Activated T-cell treated with anti-CD3 and anti-CD28 coated beads, Interleukin-2, amount 50 U/mL, for 4 hours (primary cell): ENCODE measurements at places on chromosomes 3 and 15. TPM values are rescaled to one million over a fixed set of nuclear protein-coding genes. Genes with fewer than 3 reads are reported as not detected.

GRCh38 chr15:62953021-62953420 lies 89.5 kb upstream of the TPM1 start:
- no peak for DNase-seq

- no peak for DNase-seq
Observed at GRCh38 chr3:4740397-4741105, 238.7 kb upstream of the BHLHE40 start.

GRCh38 chr3:23650371-23651140 lies 155.2 kb upstream of the UBE2E1 start:
- no peak for DNase-seq

- no peak for DNase-seq
Observed at GRCh38 chr3:44478055-44478468, 592 bp upstream of the ZNF445 start.

- DNase-seq: no peak
Observed at GRCh38 chr3:136152176-136152843, 43.8 kb downstream of the MSL2 start.

DNA sequence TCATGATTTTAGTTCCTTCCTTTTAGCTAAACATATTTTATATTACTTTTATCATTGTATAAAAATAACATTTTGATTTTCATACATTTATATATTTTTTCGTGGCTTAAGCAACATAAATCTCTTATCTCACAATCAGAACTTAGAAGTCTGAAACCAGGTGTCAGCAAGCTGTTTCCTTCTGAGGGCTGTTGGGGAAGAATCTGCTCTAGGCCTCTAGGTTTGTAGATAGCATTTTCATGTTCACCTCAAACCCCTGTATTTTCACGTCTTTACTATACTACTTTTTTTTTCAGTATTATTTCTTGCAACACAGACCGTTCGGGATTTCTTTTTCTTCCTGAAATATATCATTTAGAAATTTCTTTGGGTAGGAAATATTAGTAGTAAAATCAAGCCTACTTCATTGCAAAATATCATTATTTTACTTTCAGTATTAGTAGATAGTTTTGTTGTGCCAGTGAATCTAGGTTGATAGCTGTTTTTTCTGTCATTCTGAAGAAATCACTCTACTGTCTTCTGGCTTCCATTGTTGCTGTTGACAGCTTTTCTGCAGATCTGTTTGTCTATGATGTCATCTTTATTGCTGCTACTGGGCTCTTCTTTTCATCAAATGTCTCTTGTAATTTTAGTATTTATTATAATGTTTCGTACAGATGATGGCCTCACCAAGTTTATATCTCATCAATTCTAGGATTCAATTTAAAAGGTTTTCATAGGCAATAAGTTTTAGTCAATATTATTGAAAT lies 756.3 kb downstream of the VGLL3 start:
- no peak for DNase-seq

- no peak for DNase-seq
Observed at GRCh38 chr3:194782698-194783404, 97.2 kb downstream of the FAM43A start.

DNA sequence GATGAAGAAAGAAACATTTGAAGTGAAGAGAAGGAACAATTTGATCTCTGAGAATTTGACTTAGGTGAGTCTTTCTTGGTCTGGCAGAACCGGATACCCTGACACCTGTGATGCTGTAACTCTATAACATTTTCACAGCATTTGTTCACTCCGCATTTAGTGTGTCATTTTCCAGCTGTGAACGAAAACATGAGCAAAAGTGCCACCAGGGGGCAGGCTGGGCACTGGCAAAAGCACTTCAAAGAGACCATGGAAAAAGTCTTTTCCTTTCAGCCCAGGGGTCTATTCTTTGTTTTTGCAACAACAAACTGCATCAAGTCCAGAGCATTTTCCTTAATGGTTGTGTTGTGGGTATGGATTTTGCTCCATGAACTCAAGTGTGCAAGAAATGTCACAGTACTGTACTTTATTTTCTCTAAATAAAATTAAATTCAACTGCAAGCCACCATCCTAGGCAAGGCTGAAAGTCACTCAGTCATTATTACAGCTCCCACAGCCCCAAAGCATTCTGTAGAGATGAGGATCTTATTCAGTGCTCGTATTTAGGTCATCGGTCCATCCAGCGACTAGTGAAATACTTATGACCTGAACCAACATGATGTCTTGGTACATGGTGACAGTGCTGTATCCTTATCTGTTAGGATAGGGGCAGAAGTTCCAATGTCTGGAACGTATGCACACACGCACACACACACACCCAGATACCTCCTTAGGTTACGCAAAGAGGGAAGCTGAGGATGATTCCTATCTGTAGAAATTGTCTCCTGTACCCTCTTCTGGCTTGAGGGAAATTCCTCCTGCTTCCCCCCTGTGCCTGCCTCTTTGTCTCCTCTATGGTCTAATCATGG lies 125.5 kb downstream of the GADL1 start:
- peak; percentile 64 for DNase-seq

- no peak for DNase-seq
Observed at GRCh38 chr3:11045536-11045935, 53.0 kb downstream of the SLC6A1 start.

- no peak for DNase-seq
Observed at GRCh38 chr15:40379374-40379773, 3.1 kb upstream of the KNSTRN start.

DNA sequence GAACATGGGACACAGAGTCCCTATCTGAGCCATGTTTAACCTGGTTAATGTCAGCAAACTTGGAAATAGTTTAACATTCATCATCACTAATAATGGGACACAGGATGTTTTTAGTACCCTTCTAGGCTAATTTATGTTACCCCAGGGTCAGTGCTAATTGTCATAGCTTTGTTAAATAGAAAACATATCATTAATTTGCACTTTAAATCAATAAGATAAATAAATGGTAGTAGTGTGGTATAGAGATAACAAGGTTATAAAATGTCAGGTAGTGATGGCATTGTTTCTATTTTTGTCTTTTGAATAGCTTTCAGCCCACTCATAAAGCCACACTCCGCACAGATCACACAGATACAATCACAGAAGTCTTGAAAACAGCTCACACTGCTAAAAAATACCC lies 534.9 kb downstream of the MECOM start:
- no peak for DNase-seq

DNA sequence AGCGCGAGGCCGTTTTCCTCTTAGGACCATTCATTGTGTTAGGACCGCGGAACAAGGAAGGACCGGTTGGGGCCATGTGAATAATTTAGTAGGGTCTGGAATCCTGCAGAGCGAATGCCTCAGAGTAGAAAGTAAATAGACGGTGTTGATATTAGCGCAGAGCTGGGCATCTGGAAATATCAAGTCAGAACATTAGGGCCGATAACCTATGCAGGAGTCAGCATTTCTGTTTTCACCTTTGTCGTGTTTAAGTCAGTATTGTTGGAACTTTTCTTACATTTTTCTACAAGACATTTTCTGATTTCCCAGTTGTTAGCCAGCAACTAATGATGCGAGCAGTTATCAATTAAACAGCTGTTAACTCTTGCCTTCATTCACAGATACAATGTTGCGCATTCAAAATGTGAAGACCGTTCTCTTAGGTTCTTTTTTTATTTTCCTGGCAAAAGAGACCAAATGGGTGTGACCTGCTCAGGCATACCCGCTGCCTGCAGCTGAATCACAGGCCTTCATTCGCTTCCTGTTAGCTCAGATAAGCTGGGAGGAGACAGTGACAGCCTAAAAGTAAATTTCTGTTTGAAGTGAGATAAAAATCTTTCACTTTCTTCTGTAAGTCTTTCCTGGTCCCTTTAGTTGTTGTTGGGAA lies 966 bp upstream of the PKM start:
- DNase-seq: peak; percentile 46

DNA sequence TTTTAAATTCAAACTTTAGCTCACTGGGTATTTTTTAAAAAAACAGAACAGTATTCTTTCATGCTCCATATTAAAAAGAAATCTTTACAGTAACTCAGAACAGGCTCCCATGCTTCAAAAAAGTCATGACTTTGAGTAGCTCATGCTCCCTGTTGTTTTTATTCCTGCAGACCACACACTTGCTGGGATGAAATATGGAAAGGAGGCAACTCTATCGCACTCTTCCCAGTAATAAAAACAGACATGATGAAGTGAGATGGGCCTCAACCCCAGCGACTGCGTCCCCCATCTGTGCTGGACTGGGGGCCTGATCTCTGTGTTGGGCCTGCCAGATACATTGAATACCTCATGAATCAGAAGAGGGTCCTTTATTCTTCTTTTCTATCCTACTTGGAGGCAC lies 58.9 kb downstream of the ARHGEF3 start:
- no peak for DNase-seq

- DNase-seq: no peak
Observed at GRCh38 chr15:47565949-47566348, 151.4 kb upstream of the SEMA6D start.

DNA sequence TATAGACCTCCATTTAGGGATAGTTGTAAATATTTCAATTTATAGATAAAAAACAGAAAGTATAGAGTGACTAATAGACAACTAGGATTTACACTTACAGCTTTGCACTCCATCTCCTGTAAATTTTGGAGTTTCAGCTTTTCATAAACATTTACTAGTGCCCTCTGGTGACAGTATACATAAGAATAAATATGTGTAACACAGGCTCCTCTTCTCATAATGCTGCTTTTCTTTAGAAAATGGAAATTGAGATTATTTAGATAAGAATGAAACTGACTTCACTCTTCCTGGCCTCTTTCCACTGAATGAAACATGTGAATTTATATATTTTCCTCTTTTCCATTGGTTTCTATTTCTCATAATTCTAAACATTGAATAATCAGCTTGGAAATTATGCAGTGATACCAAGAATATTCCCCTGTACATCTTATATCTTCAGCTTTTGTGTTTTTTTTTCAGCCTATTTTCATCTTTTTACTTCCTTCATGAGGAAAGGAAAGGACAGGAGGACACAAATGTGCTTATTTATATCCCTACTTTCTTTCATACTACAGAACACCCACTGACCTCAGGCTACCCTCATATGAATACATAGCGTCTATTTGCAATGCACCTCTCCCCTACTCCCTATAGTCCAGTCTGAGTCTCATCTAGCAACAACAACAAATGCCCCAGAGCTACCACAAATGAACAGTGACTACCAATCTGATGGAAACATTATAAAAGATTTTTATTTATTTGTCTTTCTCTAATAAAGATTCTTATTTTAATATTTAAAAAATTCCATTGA lies 103.1 kb upstream of the CCDC39 start:
- no peak for DNase-seq

DNA sequence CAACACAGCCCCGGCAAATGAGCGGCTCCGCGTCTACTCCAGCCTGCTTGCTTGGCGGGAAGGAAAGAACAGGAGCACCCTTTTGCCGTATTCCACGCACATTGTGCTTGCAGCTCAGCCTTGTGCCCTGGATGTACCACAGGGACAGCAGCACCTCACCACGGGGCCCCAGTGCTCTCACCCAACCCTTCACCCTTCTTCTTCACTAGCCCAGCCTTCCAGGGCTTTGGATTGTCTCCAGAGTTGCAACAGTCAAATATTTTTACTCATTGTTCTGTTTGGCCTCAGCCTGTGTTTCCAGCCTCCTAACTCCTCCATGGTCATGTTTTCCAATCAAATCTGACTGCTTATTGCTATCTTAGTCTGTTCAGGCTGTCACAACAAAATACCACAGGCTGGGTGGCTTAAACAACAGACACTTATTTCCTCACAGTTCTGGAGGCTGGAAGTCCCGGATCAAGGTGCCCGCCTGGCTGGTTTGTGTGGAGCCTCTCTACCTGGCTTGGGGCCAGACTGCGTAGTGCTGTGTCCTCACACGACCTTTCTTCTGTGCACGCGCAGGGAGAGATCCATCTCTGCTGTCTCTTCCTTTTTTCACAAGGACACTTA lies 79.2 kb upstream of the ABHD17C start:
- DNase-seq: no peak

- no peak for DNase-seq
Observed at GRCh38 chr15:75136118-75136517, 65.6 kb upstream of the C15orf39 start.

DNA sequence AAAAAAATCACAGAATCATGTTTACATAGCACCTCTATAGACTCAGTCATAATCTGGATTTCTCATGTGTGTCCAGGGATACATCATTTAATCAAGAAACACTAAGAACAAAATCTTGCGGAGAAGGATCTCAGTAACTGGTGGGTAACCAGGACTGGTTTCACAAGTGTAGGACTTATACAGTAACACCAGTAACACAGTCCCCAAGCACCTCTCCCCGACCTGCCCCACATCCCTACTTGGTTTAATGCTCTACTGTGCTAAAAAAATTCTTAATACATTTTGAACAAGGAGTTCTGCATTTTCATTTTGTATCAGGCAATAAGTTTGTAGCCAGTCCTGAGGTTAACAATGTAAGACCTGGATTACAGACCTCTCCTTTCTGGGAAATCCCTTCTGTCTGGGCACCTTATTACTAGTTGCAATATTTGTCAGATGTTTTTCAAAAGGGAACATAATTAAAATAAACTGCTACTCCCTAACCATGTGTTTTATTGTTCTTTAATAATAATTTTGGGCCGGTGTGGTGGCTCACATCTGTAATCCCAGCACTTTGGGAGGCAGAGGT lies 57.6 kb upstream of the BBX start:
- DNase-seq: no peak

GRCh38 chr3:130850044-130850797 lies 43.7 kb upstream of the ATP2C1 start:
- peak; percentile 8 for DNase-seq

DNA sequence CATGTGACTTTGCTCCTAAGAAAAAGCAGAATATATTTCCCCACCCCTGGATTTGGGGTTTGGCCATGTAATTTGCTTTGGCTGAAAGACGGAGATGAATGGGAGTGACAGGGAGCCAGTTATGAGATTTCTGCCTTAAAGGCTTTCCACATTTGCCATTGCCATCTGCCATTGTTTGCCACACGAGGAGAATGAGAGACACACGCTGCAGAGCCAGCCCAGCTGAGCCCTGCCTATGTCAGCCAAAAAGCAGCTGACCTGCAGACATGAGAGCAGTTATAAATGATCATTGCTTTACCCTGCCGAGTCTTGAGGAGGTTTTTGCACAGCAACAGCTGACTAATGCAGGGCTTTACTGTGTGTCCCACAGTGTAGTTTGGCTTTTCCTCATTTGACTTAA lies 40.6 kb upstream of the RFTN1 start:
- DNase-seq: no peak

DNA sequence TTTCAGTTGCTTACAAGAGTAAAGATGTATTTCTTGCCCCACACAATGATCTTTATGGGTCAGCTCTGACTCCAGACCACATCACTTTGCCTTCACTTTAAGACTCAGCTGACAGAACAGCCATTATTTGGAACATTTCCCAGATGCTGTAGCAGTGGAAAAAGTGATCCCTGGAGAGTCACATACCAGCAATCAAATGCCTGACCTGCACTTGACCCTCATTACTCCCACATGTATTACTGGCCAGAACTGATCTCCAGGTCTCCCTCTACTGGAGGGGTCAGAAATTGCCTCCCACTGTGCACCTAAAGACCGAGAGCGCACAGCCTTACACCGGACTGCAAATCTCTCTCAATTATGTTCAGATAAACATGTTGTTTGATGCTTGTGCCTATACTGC lies 88.6 kb upstream of the ZNF385D start:
- no peak for DNase-seq

IVD gene
- total RNA-seq: 71.4 TPM

CCDC39 gene
- not detected for total RNA-seq

PDZRN3 gene
- total RNA-seq: 0.23 TPM

GABRR3 gene
- not detected for total RNA-seq

PRRT3 gene
- 6.7 TPM for total RNA-seq

THPO gene
- not detected for total RNA-seq

NR2E3 gene
- not detected for total RNA-seq

SLC6A6 gene
- total RNA-seq: 51.2 TPM

PLA2G4E gene
- not detected for total RNA-seq

TGM4 gene
- not detected for total RNA-seq

RASGRF1 gene
- 0.05 TPM for total RNA-seq
